ENCODE measurements at places on chromosomes 5 and 9. TPM values are rescaled to one million over a fixed set of nuclear protein-coding genes. Genes with fewer than 3 reads are reported as not detected.

DNA sequence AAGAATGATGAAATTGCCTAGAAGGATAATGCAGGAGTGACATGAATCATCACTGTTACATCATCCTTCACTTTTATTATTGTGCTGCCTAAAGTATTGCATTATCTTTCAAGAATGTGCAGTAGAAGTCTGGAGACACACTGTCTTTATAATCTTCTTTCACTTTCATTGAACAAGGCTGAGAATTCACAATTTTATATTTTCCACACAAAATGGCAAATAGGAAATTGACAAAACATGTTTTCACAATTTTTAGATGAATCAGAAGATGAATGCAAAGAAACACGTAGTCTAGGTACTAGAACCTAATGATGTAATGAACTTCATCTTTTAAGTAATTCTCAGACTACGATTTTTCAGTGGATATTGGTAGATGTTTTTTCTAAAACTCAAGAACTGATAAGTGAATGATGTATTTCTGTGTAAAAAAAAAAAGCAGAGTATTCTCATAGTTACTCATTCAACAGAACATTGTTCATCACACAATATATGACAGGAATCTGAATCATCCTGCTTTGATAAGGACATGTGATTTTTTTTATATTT, 131.5 kb upstream of the GRHPR start:
- no peak for DNase-seq

DNA sequence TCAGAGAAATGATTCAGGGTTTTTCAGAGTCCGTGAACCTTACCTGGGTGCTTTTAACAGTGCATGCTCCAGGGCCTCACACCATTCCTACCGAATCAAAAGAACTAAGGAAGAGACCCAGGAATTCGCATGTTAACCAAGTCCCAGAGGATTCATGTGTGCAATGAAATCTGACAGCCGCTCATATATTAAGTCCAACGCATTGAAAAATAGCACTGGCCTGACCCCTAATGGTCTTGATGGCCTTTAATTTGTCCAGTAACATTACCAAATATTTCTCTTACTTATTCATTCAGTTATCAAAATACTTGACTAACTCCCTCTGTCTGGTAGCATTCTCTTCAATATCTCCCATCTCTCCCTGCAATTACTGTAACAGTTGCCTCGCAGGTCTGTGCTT, 55.0 kb upstream of the MARCHF11 start:
- DNase-seq, result no peak

- DNase-seq, result peak; percentile 54
Observed at GRCh38 chr5:136018814-136019783, 9.7 kb upstream of the TGFBI start.

DNA sequence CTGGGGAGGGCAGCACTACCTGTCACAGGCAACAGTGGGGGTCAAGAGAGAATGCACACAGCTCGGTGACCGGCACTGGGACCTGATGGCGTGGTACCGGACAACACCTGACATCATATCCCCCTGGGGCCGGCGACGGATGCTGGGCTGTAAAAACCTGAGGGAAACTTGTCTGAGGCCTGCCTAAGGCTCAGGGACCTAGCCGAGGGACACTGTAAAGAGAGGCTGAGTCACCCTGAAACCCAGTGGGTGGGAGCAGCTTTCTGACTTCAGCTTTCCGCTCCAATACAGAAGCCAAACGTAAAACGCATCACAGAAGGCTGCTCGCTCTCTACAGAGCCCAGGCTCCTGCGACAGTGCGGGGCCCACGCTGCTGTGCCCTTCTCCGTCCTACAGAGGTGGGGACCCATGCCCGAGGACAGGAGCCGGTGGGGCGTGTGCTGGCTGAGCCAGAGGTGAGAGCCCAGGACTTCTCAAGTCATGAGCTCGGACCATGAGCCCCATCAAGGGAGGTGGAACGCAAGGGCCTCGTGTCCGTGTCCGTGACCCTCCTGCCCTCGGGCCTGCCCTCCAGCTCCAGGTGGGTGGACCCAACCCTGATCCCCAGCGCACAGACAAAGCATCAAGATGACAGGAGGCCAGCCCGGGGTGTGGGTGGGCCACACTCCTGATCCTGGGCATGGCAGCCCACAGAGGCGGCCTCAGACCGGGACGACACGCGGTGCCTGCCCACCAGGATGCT, 5.3 kb downstream of the RALGDS start:
- no peak for DNase-seq

PCDHAC1 gene
- 3.6 TPM for polyA plus RNA-seq

DNA sequence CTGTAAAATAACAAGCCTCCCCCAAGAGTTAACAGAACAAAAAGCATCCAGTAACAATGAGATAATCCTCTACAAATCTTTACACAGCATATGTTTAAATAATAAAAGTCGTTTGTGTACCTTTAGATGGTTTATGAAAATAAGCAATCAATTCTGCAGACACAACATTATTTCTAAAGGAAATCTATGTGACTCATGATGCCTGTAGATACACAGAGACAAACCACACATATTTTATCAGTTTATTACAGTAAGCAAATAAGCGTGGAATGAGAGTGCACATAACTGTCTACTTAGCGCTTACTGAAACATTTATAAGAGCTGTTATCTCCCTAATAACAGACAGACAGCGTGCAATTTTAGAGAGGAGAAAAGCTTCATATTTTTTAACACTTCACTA, 243.6 kb downstream of the AP3B1 start:
- DNase-seq, result no peak

TMEFF1 gene
- 17.8 TPM for polyA plus RNA-seq

DNA sequence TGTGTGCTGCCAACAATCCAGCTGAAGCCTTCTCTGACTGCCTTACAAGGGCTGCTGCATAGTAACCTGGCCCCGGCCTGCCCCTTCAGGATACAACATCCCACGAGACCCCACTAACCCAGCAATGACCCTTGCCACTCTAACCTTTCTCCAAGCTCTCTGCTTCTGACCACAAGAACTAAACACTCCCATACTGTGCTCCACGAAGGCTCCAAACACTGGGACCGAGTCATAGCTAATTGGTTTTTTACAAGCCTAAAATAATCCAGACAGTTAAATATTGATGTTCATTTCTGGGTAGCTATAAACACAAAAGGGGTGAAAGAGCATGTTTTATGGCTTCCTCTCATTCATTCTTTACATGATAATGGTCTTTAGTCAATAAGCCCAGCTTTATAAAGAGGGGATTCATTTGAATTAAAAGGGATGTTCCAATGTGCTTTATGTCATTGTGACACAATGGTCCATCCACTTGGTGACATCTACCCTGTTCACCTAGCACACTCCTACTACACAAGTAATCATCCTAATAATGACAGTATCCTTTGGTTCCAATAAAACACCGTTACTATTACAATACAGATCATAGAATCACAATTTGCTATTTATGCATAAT, 16.2 kb upstream of the TLE4 start:
- DNase-seq, result no peak

DNA sequence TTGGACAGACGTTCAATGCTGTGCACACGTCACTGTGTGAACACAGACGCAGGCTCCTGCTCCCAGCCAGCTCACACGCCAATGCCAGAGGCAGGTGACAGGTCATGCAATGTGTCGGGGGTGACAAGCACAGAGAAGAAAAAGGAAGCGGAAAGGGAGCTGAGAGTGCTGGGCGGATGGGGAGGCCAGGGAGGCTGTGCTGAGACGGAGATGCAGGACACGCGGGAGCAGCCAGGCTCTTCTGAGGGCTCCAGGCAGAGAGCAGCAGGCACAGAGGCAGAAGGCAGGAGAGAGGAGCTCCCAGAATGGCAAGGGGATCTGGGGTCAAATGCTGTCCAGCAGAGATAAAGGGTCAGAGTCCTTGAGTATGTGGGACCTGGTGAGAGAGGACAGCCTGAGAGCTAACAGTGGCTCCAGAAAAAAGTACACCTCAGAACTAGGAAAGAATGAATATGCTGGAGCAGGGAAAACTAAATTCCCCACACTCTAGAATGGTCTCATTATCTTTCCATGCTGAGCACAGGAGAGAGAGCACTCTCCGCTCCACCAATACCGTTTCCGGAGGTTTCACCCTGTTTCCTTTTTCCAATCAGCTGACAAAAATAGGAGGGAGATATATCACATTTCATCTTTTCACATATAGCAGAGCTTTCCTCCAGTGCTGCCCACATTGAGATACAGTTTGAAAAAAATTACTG, 32.8 kb upstream of the NSMF start:
- no peak for DNase-seq

- no peak for DNase-seq
Observed at GRCh38 chr5:172683645-172684471, 42.8 kb downstream of the NEURL1B start.

DNA sequence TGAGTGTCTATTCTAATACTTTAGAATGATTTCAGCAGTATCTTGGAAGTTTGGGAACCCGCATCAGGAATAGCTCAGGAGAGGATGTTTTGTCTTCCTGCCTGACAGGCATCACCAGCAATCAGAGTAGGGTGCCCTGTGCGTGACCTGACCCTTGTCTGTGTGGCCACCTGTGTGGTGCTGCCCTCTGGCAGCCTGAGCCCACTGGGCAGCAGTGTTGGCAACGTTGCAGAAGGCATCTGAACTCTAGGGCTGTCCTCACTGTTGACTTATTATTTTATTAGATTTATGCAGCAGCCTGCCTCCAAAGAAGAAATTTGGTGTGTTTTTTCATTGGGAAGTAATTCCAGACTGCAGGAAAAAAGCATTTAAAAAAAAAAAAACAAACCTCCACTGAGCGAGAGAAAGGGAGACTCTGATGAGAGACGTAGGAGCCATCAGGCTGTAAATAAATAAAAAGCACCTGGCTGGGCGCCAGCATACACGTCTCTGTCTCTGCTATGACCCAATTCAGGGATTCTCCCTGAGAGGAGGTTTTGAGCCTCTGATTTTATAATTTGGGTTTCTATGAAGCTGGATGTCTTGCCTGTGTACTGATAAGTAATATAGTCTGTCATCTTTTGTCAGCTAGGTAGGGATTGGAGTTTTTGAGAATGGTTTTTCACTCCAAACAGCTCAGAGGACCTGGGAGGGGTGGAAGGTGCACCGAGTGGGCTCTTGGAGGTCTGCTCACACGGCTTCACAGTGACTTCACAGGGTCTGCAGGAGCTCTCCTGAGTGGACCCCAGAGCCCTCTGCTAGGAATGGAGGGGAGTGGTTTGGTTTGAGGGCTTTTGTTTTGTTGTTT, 49.0 kb downstream of the FAM78A start:
- DNase-seq, result peak; percentile 64

CKMT2 gene
- 3.8 TPM for polyA plus RNA-seq

FRRS1L gene
- 77.4 TPM for polyA plus RNA-seq

GRCh38 chr9:18499980-18500379, 26.0 kb downstream of the ADAMTSL1 start:
- DNase-seq, result no peak

DNA sequence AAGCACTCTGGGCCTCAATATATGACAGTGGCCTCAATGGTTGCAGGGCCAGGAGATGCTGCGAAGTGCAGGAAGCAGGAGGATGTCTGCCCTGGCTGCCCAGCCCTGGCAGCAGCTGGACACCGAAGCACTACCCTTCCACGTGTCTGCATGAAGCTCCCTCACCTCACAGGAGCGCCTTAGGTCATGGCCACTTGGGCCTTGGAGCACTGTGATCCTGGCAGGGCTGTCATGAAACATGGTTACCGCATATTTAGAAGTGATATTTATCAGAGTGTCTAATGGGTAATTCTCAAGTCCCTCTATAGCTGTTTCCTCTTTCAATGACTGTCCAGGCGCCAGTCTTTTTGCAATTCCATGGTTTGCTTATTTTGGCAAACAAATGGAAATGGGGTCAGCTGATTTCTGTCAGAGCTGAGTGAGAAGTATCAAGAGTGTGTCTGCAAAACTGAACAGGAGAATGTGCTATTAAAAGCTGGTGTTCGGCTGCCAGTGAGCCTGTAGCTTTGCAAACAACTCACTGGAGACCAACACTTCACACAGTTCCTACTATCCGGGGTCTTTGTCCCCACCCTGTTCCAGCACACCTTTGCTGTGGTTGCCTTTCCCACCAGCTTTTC, 285.9 kb downstream of the KIF4B start:
- DNase-seq, result no peak

SNCAIP gene
- 35.8 TPM for polyA plus RNA-seq
